ENCODE measurements at places on chromosomes 2 and 18.

DNA sequence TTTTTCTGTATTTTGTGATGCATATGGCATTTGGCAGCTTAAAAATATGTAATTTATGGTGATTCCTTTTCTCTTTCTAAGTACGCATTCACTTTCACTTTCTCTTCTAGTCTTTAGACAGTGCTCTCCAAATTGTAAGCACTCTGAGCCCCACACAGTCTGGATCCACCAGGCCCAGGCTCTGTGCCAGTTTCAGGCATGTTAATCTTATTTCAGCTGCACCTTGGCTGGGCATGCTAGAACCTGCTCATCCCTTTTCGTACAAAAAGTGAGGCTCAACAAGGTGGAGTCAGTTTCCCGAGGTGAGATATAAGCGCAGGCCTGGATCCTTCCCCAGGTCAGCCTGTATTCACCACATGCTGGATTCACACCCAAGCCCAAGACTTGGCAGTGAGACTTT, 203.9 kb downstream of the MTX2 start:
- DNase-seq: no peak

DNA sequence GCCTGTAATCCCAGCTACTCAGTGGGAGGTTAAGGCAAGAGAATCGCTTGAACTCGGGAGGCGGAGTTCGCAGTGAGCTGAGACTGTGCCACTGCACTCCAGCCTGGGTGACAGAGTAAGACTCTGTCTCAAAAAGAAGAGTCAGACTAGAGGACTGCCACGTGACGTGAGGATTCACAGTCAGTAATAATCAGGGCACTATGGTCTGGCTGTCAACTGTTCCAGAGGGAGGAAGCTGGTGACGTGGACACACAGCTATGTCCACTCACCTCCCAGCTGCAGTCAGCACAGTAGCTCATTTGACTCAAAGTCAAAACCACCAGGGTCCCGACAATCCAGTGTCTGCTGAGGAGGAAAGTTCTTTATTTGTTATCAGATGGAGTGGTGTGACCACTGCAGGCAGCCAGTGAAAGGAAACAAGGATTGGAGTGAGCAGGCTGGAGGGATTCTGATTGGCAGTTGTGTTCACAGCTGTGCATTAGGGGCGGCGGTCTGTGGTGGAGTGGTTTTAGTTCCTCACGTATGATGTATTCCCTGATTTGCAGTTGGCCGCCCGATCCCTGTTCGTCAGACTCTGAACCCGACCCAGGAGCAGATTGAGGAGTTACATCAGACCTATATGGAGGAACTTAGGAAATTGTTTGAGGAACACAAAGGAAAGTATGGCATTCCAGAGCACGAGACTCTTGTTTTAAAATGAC, 37.9 kb downstream of the MOGAT1 start:
- peak; percentile 86 for DNase-seq

GRCh38 chr2:237059155-237059875, 26.4 kb upstream of the COPS8 start:
- no peak for DNase-seq

DNA sequence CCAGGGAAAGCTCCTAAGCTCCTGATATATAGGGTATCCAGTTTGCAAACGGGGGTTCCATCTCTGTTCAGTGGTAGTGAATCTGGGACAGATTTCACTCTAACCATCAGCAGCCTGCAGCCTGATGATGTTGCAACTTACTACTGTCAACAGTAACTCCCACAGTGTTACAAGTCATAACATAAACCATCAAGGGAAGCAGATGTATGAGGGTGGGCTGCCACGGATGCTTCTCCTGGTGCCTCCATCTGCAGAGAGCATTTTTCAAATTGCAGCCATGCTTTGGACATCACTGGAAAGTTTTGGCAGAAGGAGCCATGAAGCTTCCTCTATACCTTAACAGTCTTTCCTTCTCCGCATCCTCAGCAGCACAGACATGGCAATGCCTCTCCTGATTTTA, 234.5 kb downstream of the ANKRD36B start:
- no peak for DNase-seq

DNA sequence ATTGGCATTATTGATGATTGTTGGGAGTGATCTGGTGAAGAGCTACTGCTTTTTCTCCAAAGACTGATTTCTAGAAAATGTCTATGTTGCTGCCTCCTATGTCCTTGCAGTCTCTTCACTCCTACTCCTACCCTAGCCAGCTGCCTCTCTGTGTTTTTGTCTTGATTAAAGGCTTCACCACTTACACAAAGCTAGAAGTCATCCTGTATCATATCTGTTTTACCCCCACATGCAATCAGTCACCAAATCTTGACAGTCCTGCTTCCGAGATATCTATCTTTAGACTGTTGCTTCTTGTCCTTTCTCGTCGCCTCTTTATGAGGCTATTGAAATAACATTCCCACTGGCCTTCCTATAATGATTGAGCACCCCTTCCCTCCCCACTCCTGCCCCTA, 84.5 kb upstream of the ITGA4 start:
- DNase-seq: no peak

- DNase-seq: no peak
Measured at GRCh38 chr2:65067806-65068553, 11.8 kb downstream of the CEP68 start.

DNA sequence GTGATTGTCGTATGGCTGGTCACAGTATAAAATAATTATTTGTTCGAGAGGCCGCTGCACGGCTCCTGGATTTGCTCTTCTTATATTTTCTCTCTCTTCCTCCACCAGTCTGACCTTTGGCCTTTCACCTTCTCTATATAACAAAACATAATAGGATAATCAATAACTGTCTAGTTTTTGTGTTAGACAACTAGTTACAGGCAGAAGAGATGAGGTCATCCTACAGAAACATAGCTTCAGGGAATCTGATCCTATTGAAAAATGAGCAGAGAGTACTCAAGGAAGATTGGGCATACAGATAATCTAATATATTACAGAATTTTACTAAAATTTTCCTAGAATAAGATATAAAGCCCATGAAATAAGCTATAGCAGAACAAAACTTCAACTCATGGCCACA, 731.3 kb upstream of the SLC39A10 start:
- DNase-seq: no peak

DNA sequence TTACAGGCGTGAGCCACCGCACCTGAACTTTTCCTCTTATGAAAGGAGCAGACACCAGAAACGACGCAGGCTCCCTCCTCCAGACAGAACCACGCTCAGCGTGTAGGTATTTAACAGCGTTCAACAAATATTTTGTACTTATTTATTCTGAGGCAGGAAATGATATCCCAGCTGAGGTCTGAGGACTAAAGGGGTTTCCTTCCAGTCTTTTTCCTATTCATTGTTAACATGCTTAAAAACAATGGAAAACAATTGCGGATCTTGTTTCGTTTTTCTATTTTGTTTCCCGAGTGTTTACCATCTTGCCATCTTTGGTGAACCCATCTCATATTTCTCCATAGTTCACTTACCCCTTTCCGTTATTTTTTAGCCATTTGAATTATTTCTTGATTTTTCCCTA, 43.7 kb upstream of the FOSL2 start:
- no peak for DNase-seq

DNA sequence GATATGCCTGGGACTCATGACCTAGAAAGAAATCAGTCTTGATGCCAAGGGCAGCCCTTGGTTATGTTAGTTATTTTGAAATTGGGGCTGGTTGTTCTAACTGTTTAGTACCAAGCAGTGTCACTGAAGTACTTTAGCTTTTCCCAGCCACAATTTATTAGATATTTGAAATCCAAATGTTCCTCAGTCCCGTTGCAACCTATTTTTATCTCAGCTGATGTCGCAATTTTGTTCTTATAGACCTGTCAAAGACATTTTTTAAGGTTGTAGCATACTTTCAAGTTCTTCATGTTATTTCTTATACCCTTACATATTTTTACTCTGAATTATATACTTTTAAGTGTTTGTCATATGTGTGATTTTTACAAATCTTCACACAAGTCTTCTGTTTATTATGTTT, 100.1 kb downstream of the LRP1B start:
- DNase-seq: no peak

GRCh38 chr2:223957092-223957851, at the start of gene MRPL44:
MRPL44 (plus strand) TSS chr2:223957463; CDS start chr2:223957473, 10 bp downstream.
- DNase-seq: peak; percentile 97
